ENCODE measurements at places on chromosomes 2 and 18.

DNA sequence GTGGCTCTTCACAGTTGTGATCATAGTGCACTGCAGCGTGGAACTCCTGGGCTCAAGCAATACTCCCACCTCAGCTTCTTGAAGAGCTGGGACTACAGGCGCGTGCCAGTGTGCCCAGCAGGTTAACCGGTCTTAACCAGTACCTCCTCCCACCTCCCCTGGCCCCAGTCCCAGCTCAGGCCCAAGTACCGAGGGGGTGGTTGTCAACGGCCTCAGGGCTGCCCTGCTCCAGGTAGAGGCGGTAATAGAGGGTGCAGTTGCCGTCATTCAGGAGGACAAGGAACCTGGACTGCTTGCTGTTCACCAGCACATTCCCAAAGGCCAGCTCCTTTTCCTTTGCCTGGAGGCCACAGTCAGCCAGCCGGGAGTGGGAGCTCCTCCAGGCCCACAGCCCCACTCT lies 19.7 kb downstream of the CFAP65 start:
- no peak for DNase-seq

DNA sequence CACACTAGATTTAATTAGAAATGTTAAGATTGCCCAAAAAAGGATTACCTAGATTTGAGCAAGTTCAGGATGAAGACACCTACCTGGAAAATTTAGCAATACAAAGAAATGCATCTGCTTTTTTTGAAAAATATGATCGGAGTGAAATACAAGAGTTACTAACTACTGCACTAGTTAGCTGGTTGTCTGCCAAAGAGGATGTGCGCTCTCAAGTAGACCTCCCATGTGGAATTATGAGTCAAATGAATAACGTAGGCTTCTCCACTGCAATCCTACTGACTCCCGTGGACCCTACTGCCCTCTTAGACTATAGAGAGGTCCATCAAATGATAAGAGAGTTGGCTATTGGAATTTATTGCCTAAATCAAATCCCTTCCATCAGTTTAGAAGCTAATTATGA lies 2.0 kb downstream of the ANKAR start:
- no peak for DNase-seq

GRCh38 chr2:16392647-16393499 lies 272.8 kb downstream of the CYRIA start:
- DNase-seq = no peak

DNA sequence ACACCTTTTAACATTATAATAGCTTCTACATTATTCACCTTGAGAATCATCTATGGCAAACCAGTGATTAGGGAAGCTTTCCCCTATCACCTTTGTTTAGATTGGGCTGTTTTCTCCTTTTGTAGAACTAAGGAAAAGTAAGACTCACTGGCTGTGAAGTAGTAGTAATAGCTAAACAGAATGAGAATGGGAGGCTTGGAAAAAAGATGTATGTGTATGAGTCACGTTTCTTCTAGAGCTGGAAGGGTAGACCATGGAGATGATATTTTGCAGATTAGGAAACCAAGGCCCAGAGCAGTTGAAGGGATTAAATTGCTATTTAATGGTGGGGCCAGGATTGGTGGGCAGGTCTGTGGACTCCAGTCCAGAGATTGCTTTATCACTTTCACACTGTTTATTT lies 214.5 kb downstream of the MCFD2 start:
- no peak for DNase-seq

- DNase-seq = no peak
Observed at GRCh38 chr2:189595417-189595816, 14.8 kb upstream of the SLC40A1 start.

- DNase-seq = no peak
Observed at GRCh38 chr2:168662651-168663208, 139.7 kb upstream of the NOSTRIN start.

GRCh38 chr2:70360661-70361270 lies 58.9 kb upstream of the FAM136A start:
- no peak for DNase-seq

DNA sequence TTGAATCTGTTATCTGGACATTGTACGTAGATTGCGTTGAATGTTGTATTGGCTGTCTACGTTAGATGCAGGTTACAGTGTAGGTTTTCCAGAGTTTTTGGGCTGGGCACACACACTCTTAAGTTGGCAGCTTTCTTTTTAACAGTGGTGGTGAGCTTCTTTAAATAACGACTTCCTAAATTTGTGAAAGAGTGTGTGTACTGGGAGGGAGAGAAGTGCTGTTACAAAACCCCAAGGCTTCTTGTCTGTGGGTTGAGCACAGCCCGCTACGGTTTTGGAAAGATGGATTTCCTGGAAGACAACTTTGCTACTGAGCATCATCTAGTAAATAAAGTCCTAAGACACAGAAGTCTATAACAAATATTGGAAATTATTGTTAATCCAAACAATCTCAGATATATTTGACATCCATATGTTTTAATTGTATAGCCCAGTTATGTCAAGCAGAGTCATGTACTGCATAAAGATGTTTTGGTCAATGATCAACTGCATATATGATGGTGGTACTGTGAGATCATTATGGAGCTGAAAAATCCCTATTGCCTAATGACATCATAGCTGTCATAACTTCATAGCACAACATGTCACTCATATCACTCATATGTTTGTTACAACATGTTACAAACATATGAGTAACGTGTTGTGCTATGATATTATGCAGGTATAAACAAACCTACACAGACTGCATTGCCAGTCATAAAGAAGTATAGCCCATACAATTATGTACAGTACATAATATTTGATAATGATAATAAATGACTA lies 7.9 kb upstream of the THUMPD2 start:
- no peak for DNase-seq

GRCh38 chr2:104521247-104521646 lies 332.7 kb upstream of the POU3F3 start:
- no peak for DNase-seq

- DNase-seq = no peak
Observed at GRCh38 chr18:48851599-48851960, 99.2 kb downstream of the SMAD7 start.

DNA sequence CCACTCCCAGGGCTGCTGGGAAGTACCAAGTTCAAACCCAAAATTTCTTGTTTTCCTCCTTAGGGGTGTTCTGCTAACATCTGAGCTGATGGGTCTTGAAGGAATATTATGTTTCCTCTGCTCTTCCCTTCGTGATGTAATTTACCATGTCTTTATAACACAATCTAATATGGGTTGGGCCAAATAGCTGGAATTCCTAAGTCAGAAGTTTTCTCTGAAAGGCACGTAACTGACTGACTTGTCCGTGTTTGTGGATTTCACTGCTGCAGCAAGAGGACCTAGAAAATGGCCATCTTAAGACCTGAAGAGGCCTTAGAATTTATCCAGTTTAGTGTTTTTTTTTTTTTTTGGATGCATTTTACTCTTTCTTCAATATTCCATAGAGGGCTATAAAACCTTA lies 256.7 kb downstream of the DCDC2C start:
- no peak for DNase-seq

DNA sequence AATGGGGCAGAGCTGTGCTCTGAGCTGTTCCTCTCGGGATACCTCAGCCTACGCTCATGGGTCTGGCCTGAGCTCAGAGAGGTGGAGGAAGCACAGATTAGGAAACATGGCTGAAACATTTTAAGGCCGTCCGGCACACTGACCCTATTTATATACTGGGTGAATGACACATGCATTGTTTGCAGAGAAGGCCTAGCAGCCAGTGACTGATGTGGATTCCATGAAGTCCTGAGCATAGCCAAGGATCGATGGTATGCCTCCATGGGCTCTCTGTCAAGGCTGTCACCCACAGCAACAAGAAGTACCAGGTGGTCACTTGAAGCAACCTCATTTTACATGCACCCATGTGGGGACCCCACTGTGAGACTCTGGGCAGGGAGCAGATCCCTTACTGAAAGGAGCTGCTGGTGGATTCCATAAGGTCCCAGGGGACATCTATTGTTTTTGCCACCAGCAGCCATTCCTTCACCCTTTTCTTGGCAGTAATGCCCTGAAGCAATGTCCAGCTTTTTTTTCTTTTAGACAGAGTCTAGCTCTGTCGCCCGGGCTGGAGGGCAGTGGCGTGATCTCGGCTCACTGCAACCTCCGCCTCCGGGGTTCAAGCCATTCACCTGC lies 8.4 kb downstream of the PTMA start:
- DNase-seq = no peak

GRCh38 chr2:13193075-13193474 lies 476.3 kb downstream of the TRIB2 start:
- DNase-seq = no peak

DNA sequence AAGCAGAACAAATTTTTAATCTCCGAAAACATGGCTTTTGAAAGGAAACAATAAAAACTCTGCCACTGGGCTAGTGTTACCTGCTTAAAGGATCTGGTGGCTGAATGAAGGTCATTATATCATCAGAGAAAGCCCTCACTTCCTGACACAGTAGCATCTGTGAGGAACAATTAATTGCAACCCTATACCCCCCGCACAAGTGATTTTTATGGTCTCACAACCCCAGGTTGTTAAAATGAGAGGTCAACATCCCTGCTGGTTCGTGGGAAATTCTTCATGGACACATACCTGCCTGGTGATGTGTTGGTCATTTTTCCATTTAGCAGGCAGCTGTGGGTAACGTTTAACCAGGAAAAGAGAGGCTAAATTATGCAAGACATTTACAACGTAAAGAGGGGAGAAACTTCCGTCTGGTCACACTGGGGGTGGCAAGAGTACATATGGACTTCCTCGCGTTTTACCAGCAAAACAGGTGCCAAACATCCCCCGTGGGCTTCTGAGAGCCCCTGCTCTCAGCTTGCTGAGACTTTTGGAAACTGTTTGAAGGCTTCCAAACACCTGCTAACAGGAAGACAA lies 29.2 kb downstream of the NIFK start:
- DNase-seq = no peak
